ENCODE measurements at places on chromosomes 4 and X.

DNA sequence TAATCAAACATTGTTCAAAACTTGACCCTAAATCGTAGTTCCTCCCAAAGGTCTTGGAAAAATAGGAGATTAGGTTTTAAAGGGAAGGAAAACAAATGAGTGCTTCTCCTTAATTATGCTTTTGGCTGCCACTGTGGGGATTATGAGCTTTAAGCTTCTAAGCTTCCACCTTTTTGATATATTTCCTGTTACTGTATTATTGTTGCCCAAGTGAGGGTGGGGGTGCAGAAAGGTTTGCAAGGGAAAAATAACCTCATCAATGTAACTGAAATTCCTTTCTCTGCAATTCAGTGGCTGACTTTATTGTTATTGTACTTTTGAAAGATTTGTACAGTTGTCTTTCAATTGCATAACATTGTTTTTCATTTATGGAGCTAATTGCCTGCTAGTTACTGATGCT, 285.1 kb downstream of the FRMPD4 start:
- no peak for DNase-seq

DNA sequence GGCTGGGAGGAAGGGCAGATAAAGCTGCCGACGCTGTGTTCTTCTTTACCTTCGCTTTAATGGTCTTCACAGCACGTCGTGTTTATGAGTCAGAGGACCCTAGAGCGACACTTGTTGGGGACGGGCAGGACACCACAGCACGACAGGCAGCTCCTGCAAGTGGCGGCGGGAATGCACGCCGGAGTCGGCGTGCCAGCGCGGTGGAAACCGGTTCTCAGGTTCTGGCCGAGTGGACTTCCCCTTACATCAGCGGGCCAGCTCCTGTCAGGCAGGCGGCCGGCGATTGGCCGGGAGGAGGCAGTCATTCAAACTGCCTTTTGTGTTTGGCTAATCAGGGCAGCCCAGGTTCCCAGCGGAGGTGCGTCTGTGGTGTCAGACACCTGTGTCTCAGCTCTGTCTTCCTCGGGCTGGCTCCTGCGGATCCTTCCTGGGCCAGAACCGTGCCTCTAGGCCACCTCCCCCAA, 150.9 kb downstream of the SHROOM3 start:
- peak; percentile 73 for DNase-seq

GRCh38 chrX:123860983-123861382, 1.1 kb downstream of the XIAP start:
- DNase-seq, result no peak

DNA sequence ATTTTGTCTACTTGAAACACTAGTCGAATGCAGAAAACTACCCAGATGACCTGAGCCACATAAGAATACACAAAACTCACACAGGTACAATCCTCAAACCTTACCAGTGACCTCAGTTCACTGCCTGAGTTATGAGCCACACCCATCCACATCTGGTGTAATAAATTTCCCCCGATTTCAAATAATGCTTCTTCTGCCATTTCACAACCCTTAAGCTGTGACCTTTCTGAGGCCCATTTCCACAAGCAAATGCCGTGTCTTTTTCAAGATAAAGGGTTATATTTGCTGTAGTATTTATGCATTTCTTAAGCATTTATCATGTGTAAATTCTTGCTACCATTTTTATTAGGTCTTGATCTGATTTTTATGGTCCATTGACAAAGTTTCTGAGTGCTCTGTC, 1.8 kb upstream of the ARHGEF38 start:
- DNase-seq, result no peak

DNA sequence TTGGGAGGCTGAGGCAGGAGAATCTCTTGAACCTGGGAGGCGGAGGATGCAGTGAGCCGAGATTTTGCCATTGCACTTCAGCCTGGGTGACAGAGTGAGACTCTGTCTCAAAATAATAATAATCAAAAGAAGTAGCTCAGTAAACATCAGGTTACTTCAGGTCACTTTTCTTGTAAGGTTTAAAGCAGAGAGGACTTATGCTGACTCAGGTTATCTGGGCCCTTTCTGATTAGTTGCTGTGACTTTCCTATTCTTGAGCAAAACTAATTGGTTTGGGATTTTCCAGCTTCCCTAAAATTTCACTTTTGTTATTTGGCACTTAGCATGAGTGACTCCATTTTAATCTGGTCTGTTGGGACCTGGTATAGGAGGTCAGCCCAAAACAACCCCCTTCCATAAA, 812.9 kb downstream of the NLGN4X start:
- DNase-seq, result no peak

- no peak for DNase-seq
Observed at GRCh38 chrX:131725001-131725654, 181.3 kb downstream of the OR13H1 start.

DNA sequence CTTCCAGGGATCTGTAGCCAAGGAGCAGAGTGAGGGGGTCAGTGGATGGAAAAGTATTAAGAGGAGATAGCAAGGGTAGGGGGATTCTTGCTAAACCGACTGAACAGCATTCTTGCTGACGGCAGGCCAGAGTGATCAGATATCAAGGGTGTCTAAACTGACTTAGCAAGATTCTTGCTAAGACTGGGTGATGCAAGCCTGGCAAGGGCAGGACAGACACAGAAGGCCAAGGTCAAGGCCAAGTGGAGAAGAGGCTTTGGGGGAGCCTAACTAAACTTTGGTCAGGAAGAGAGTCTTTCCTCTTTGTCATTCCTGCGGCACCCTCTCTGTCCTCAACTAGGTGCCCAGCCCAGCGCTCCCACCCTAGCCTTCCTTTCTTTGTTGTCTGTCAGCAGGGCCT, 799 bp downstream of the XPNPEP2 start:
- no peak for DNase-seq

GRCh38 chr4:27318740-27319139, 458.1 kb downstream of the STIM2 start:
- DNase-seq, result peak; percentile 63

- DNase-seq, result no peak
Observed at GRCh38 chr4:158193171-158193749, 17.0 kb upstream of the TMEM144 start.

- peak; percentile 37 for DNase-seq
Observed at GRCh38 chr4:5957076-5957475, 61.2 kb downstream of the C4orf50 start.

DNA sequence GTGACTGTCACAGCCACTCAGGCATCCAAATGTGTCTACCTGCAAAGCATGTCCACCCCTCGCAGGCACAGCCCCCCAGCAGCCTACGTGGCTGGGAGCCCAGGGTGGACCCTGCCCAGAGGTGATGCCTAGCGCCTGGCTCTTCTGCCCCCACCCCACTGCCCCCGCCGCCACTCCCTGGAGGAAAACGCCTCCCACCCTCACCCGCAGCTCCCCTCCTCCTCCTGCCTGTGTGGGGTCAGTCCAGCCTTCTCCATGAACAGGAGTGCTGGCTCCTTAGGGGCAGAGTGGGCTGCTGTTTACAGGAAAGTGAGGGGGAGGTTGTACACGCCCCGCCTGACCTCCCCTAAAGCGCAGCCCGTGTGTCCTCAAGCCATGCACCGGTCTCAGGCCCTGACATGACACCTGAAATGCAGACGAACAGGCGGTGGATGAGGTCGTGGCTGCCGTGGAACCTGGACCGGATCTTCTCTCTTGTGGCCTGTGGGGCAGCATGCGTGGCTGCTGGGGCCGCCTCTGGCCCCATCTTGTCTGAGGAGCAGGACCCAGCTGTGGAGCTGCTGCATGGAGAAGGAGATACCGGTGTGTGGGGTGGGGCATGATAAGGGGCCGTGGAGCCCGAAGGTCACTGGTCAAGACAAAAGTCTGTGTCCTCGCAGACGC, 11.9 kb upstream of the MXD4 start:
- no peak for DNase-seq

GRCh38 chrX:125172531-125172930, 147.1 kb upstream of the TEX13C start:
- no peak for DNase-seq

DNA sequence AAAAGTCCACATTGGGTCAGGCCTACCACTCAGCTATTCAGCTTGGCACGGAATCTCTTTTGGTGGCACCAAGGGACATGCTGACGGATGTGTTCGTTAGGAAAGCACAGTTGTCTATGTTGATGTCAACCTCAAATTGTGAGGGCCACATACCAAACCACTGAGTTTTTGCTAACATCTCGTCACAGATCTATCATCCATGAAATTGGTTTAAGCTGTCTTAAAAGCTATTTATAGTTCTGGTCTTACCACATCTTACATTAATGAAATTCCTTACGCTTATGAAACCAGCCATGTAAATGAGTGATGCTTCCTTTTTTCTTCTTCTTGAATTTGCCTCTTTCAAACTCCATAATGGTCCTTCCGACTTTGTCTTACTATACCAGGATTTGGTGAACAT, 101.5 kb downstream of the MGST2 start:
- no peak for DNase-seq

- no peak for DNase-seq
Observed at GRCh38 chrX:150558424-150558823, 10.0 kb upstream of the MTM1 start.

GRCh38 chr4:74223801-74224200, 65.9 kb downstream of the MTHFD2L start:
- DNase-seq, result no peak

DNA sequence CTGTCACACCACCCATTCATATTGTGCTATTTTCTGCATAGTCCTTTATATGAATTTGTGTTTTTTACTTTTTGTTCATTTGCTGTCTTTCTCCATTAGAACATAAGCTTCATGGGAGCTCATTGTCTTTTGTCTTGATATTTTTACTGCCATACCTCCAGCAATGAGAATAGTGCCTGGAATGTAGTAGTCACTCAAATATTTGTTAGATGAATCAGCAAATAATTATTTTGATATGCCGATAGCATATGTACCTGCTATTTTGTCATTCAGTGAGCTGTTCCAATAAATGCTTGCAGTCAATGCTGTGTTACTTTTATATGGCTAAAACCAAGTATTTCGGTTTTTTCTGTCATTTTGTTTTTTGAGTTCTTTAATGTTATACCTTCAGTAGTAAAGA, 43.5 kb upstream of the SLC25A31 start:
- DNase-seq, result no peak

DNA sequence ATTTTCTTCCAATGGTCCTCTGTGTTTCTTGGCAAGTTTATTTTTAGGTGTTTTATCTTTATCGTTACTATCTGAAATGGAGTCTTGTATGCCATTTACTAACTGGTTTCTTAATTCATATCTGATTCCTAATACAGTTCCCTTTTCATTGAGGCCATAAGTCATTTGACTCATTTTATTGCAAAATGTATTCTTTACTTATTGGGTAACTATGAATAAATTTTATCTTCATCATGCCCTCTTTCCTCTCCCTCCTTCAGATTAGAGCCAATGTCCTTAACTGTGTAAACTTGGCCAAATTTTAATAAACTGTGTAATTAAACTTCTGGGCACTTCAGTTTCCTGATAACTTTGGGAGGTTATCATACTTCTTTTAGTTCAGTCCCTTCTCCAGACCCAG, 19.3 kb upstream of the MSMO1 start:
- DNase-seq, result no peak

DNA sequence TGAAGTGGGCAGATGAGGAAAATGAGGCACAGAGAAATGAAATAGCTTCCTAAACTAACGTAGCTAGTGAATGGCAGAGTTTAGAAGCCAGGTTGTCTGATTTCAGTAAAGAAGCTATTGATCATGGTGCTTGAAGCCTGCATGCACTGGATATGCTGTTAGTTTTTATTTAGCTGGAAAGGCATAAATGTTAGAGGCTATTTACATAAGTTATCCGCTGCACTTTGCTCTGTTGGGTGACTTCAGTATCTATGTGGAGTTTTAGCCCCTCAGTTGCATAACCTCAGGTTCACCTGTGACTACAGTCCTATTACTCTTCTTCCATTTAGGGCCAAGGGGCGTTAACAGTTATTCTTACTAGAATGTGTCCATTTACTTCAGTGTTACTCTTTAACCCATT, 522.4 kb upstream of the RPS6KA3 start:
- DNase-seq, result no peak

GRCh38 chr4:150219841-150220240, 141.6 kb downstream of the DCLK2 start:
- no peak for DNase-seq

GRCh38 chr4:30811296-30811695, 91.1 kb downstream of the PCDH7 start:
- no peak for DNase-seq

- DNase-seq, result no peak
Observed at GRCh38 chrX:136431625-136432024, 56.1 kb upstream of the BRS3 start.

DNA sequence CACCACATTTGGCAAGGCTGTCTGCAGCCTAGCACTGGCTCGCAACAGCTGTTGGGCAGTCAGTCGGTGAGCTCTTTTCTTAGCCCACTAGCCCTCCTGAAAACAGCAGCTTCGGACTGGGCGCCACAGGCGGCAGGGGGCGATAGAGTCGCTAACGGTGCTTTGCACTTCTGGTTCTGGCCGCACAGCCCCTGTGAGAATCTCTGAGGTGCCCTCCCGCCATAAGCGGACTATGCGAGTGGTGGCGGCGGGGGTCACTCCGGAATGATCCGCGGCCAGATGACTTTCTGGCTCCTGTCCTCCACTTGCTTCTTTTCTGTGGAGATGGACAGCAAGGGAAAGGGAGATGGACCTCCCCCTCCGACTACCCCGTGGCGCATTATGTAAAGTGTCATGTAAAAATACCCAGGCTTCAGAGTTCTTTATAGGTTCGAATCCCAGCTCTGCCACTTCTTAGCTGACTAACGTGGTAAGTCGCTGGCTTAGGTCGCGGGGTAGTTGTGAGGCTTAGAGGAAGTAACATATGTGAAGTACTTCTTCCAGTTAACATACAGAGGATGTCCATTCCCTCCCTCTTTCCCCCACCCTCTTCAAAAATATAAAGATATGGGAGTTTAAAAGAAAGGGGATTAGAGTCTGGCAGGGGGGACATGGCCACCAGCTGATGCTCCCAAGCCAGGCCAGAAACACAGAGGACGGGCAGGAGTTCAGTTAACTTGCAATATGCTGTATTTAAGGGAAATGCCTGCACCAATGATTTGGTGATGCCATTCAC, 11.0 kb downstream of the ARHGAP36 start:
- no peak for DNase-seq

DNA sequence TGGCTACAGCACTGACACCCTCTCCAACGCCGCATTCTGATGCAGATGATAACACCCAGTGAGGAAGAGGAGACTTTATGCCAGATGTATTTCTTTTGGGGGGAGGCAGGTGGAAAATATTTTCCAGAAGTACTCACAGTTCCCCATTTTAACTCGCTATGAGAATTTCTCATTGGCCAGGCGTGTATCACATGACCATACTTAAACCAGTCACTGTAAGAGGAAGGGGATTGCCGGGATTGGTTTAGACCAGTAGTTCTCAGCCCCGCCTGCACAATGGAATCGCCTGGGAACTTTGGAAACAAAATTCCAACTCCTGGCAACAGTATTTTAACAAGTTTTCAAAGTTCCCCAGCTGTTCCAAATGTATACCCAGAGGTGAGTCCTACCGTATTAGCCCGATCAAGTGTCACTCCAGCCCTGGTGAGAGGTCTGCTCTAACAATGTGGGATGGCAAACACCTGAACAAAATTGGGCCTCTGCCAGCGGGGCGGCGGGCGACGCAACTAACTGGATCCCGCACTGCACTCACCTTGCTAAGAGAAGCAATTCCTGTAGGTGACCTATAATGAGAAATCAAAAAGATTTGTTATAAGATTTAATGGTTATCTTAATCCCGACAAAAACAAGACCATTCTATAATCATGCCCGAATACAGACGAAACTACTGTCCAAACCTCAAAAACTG, 2.9 kb upstream of the MSL3 start:
- no peak for DNase-seq

GRCh38 chr4:94533405-94534223, 81.9 kb downstream of the PDLIM5 start:
- DNase-seq, result no peak

- DNase-seq, result no peak
Observed at GRCh38 chrX:153206425-153207046, 27.5 kb downstream of the MAGEA1 start.

- no peak for DNase-seq
Observed at GRCh38 chrX:40031911-40032310, 65.8 kb downstream of the BCOR start.
